ENCODE measurements at places on chromosomes 7 and 10.

- peak; percentile 76 for DNase-seq
These were observed 34.2 kb downstream of the PUS7 start for GRCh38 chr7:105487579-105488571.

GRCh38 chr7:55537458-55537990 is 34.8 kb downstream of the VOPP1 start:
- DNase-seq, result no peak

DNA sequence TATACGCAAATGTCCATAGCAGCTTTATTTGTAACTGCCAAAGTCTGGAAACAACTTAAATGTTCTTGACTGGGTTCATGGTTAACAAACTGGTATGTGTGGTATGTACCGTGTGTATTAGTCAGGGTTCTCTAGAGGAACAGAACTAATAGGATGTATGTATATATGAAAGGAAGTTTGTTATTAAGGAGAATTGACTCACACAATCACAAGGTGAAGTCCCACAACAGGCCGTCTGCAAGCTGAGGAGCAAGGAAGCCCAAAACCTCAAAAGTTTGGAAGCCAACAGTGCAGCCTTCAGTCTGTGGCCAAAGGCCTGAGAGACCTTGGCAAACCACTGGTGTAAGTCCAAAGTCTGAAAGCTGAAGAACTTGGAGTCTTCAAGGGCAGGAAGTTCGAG is 66.8 kb downstream of the TMEM168 start:
- DNase-seq, result peak; percentile 67

- no peak for DNase-seq
These were observed 37.0 kb downstream of the DPYSL4 start for GRCh38 chr10:132223611-132224342.

GRCh38 chr10:103563231-103564115 is 70.0 kb downstream of the NEURL1 start:
- no peak for DNase-seq

DNA sequence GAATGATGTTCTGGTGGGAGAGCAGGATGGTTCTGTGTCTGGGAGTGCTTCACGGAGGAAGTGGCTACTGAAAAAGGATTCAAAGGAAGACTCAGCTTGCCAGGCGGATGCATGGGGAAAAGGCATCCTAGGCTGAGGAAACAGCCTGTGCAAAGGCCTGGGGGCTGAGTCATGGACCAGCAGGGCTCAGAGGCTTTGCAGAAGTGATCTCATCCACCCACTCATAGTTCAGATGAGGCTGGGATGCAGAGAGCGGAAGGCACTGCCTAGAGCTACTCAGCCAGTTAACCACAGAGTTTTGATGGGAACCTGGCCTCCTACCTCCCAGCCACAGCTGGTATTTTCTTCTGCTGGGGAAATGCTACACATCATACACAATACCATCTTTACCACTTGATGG is 15.8 kb upstream of the ADAMTS14 start:
- peak; percentile 98 for DNase-seq

DNA sequence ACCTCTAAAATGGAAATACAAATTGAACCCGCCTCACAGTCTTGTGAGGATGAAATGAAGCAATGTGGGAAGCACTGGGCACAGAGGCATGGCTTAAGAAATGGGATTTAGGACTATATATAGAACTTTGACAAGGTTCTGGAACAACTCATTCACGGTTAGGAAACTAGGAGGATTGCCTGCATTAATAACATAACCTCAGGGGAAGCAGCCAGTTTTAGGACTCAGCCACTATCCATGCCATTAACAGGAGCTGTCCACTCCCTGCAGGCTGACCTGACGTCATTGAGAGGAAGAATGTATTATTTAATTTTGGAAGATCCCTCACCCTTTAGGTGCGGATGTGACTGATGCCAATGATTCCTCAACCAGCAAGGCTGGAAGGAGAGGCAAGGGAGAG is 34.8 kb downstream of the ITGB8 start:
- no peak for DNase-seq

Measured in bronchial epithelial cell (primary cell).